ENCODE measurements at places on chromosomes 4 and X. TPM values are rescaled to one million over a fixed set of nuclear protein-coding genes. Genes with fewer than 3 reads are reported as not detected.

DNA sequence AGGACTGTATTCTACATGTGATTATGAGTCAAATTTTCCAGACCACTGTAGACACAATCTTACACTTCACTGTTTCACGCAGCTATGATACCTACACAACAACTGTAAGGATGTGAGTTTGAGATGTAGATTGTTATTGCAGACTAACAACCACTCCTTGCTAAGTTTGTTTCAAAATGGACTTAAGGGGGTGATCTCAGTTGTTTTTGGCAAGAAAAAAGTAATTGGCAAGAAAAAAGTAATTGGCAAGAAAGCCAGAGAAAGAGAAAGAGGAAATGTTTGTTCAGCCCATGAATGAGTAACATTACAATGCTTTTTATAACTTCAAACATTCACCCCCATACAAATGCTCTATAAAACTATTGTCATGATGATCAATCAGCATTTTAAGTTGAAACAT lies 466.4 kb downstream of the DMD start:
- DNase-seq, result no peak

DNA sequence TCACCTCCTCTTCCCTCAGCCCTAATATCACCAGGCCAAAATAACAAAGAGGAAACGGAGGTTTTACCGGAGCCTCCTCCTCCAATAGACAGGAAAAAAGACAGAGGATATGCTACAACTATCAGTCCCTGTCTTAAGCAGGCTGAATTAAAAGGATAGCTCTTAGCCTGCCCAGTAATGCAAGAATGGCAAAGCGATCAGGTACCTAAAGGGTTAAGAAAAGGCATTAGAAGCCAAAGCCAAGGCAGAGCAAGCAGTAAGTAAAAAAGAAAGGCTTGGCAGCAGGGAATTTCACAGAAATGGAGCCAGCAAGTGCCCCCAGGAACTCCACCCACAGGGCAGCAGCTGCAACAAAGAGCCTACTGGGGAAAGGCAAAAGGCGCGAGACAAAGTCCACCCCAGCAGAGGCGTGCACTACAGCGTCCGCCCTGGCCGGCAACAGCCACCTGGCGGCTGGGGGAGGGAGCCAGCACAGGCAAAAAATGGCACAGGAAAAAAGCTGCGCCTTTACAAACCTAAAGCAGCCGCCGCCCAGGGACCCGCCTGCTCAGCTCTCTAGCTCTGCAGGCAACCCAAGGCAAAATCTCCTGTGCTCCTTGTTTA lies 220.6 kb upstream of the ZC4H2 start:
- DNase-seq, result peak; percentile 49

DNA sequence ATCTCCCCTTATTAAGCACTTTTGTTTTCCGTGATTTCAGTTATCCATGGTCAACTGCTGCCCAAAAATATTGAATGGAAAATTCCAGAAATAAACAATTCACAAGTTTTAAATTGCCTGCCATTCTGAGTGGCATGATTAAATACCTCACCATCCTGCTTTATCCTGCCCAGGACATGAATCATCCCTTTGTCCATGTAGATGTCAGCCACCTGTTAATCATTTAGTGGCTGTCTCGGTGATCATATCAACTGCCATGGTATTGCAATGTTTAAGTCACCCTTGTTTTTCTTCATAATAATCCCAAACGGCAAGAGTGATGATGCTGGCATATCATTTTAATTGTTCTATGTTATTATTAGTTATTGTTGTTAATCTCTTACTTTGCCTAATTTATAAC lies 79.8 kb upstream of the LHFPL1 start:
- DNase-seq, result no peak

DNA sequence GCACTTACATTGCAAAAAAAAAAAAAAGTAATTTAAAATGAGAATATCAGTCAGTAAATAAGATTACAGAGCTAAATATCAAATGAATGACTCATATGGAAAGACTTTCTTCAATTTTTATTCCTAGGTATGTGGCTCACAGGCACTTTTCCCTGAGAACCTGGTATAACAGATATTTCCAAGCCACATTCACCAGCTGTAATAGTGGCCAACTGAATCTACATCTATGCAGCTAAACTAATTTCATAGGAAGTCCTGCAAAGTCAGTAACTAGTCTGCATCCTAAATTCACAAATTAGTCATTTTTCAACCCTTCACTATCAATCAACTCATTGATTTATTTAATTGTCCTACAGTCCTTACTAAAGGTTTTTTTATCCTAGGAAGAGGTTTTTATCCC lies 5.6 kb downstream of the PDE5A start:
- no peak for DNase-seq

DNA sequence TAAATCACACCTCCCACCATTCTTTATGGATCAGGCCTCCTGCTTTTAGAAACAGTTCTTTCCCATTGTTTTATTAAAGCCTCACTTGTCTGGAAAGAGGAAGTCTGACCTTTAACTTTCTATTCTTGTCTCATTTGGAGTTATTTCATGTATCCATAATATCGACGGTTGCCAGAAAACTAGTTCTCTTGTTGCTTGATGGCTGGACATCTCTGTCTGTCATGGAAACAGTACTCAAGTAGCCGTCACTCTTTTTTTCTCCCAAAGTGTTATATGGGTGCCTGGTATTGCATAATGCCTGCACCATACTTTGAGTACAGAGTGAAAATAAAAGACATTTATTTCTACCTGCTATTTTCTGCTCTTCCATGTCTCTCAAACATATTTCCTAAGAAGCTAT lies 61.4 kb downstream of the PHEX start:
- DNase-seq, result no peak

GRCh38 chr4:152044331-152045036 lies 283.7 kb upstream of the GATB start:
- DNase-seq, result no peak

- DNase-seq, result peak; percentile 36
Observed at GRCh38 chr4:5711479-5712184, 631 bp downstream of the EVC start.

- no peak for DNase-seq
Observed at GRCh38 chr4:7183780-7184460, 8.4 kb upstream of the SORCS2 start.

GRCh38 chr4:134787315-134787714 lies 585.7 kb upstream of the PABPC4L start:
- no peak for DNase-seq

DNA sequence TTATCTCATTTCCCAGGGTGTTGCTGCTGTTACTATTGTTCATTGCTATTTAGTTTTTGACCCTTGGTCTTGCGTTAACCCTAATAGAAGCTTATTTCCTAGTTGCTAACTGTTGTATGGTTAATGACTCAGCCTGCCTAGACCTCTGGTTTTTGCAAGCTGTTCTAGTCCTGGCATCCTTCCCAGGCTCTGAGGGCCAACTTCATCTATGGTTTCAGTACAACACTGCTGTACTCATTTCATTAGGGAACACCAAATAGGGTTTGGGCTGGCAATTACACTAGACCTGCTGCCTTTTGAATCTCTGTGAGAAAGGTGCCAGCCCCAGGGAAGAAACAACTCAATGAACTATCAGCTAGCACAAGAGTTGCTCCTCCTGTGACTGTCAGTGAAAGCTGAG lies 59.6 kb downstream of the DCX start:
- DNase-seq, result peak; percentile 22

DNA sequence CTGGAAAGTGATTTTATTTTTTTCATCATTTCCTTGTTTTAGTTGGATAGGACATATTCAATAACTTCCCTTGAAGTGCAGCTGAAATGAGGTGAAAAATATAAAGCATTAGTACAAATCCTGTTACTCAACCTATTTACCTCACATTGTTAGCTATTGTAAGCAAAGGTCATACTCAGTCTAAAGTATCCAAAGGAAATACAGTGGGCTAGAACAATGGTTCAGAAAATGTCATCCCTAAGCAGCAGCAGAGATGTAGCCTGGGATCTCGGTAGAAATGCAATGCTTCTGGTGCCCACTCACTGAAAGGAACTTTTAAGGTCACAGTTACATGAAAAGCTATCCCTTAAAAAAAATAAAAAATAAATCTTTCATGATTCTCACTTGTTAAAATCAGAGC lies 300.6 kb downstream of the PPP4R3C start:
- DNase-seq, result no peak

- DNase-seq, result no peak
Observed at GRCh38 chr4:10951306-10951705, 266.7 kb upstream of the CLNK start.

DNA sequence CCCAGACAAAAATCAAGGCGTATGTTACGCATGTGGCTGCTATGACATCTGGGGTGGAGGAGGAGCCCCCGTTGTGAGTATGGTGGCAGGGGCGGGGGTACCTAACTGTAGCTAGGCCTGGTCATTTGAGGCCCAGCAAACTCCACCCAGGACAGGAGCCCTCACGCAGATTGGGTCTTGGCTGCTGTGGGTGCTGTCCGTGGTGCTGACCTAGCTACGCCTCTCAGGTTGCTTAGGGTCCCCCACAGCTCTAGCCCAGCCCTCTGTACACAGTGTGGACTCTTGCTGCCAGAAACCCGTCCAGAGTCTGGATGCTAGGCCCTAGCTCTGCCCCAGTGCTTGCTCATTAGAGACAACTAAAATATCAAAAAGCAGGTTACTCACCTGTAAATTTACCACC lies 146.7 kb upstream of the PSAPL1 start:
- no peak for DNase-seq

- no peak for DNase-seq
Observed at GRCh38 chr4:152807294-152807829, 27.6 kb downstream of the ARFIP1 start.

- no peak for DNase-seq
Observed at GRCh38 chr4:48041535-48042137, 25.1 kb downstream of the NIPAL1 start.

- no peak for DNase-seq
Observed at GRCh38 chr4:13478707-13479106, 5.4 kb downstream of the RAB28 start.

- DNase-seq, result peak; percentile 17
Observed at GRCh38 chr4:8614365-8615193, 22.0 kb downstream of the CPZ start.

GRCh38 chrX:63993936-63994335 lies 208.9 kb upstream of the ARHGEF9 start:
- no peak for DNase-seq

GRID2 gene
- 0.47 TPM for total RNA-seq

FAAH2 gene
- total RNA-seq, result 0.29 TPM

NXF2B gene
- total RNA-seq, result not detected

SPANXC gene
- not detected for total RNA-seq

TCEAL2 gene
- total RNA-seq, result 20.6 TPM

CXXC4 gene
- total RNA-seq, result 12.2 TPM

PSAPL1 gene
- not detected for total RNA-seq

PLP1 gene
- 28.9 TPM for total RNA-seq

S100G gene
- not detected for total RNA-seq

CNOT6L gene
- total RNA-seq, result 21.9 TPM

PALLD gene
- 625 TPM for total RNA-seq

F8A3 gene
- 16.5 TPM for total RNA-seq

COL25A1 gene
- total RNA-seq, result 0.77 TPM

AMBN gene
- total RNA-seq, result not detected

Measured in right cardiac atrium (tissue), 5 donors.